ENCODE measurements at places on chromosomes 12 and 14.

DNA sequence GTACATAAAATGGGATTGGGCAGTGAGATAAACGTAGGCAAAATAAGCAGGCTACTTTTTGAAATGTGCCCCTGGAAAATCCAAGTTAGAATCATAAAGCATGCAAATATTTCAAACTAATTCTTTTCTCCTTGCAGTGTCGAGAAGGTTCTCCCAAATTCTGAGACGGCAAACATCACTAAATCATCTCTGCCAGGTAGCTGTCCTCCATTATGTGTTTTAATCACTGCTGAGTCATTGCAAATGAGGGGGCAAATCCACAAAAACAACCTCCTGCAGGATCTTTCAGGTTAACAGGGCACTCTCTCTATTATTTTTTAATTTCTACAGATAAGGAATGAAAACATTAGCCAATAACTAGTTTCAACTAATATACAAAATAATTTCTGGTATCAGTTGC lies 63.2 kb upstream of the RIC8B start:
- peaks cover 5% of the 10 kb centered on the region for H3K27me3 ChIP-seq
- no peak overlapping the region for H3K27ac ChIP-seq
- no peak for DNase-seq
- no peaks in the 10 kb centered on the region for H3K4me1 ChIP-seq

DNA sequence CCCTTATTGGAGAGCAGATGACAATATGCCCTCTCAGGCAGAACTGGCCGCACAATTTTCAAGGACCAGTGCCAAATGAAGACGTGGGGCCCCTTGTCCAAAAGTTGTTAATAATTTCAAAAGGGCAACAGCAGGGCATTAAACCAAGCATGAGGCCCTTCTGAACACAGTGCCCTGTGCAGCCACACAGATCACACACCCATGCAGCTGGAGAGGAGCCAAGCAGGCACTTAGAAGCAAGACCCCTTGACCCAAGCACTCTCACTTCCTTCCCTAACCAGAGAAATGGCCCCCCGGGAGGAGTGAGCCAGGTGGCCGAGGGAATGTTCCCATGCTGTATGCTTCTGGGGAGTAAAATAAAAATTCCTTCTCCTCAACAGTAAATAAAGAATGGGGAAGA lies 114.0 kb upstream of the TMPO start:
- H3K4me1 ChIP-seq, result peaks cover 37% of the 10 kb centered on the region

GRCh38 chr12:93191956-93192355 lies 185.8 kb upstream of the NUDT4 start:
- H3K36me3 ChIP-seq, result no peaks in the 10 kb centered on the region
- no peaks in the 10 kb centered on the region for H3K4me1 ChIP-seq
- H3K27ac ChIP-seq, result no peak overlapping the region
- DNase-seq, result no peak
- H3K27me3 ChIP-seq, result no peaks in the 10 kb centered on the region

- no peak overlapping the region for H3K4me3 ChIP-seq
- no peaks in the 10 kb centered on the region for H3K36me3 ChIP-seq
- no peaks in the 10 kb centered on the region for H3K4me1 ChIP-seq
Measured at GRCh38 chr14:42140001-42140400, 533.3 kb downstream of the LRFN5 start.

DNA sequence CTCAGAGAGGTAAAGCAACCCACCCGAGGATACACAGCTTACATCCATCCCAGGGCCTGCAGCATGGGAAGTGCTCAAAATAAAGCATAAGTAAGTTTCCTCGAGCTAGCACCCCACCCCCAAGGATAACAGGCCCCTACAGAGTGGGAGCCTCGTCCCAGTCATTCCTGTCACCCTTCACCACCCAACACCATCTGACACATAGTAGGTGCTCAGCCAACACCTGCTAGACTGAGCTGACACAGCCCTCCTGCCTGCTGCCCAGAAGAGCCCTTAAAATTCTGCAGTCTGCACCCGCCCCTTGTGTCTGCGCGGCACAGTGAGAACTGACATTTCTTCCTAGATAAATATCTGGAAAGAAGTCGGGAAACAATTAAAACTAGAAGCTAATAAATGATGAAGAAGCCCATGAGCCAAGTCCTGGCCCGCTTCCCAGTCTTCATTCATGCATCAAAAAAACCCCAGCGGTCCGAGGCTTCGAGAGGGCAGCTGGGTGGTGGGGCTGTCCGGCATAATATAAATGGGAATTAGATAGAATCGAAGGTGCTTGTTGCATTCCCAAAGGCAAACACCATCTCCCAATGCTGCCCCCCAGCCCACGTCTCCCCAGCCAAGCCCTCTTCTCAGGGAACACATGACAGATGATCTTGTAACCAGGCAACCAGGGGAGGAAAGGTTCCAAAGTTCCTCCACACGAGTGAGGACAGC lies 76.2 kb downstream of the BCL11B start:
- H3K4me1 ChIP-seq, result no peaks in the 10 kb centered on the region
- H3K4me3 ChIP-seq, result no peak overlapping the region
- H3K27ac ChIP-seq, result no peak overlapping the region
- no peaks in the 10 kb centered on the region for H3K36me3 ChIP-seq

- no peak overlapping the region for H3K27ac ChIP-seq
- no peak overlapping the region for H3K4me3 ChIP-seq
- H3K36me3 ChIP-seq, result no peaks in the 10 kb centered on the region
- H3K4me1 ChIP-seq, result peaks cover 3% of the 10 kb centered on the region
- no peaks in the 10 kb centered on the region for H3K27me3 ChIP-seq
Measured at GRCh38 chr12:24688601-24689000, 260.3 kb downstream of the BCAT1 start.

GRCh38 chr12:78530100-78530765 lies 334.3 kb upstream of the SYT1 start:
- H3K4me1 ChIP-seq, result no peaks in the 10 kb centered on the region
- no peak for DNase-seq
- H3K27ac ChIP-seq, result no peak overlapping the region
- H3K36me3 ChIP-seq, result no peaks in the 10 kb centered on the region
- H3K27me3 ChIP-seq, result peaks cover 5% of the 10 kb centered on the region

DNA sequence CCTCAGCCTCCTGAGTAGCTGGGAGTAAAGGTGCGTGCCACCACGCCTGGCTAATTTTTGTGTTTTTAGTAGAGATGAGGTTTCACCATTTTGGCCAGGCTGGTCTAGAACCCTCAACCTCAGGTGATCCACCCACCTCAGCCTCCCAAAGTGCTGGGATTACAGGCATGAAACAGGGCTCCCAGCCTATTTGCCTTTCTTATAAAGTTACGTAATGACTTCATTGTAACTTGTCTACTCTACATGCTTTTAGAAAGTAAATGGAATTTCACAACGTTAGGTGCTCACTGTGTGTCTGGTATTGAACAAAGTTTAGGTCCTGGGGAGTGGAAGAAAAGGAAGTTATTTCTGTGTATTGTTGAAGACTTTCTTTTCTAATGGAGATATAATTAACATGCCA lies 12.5 kb downstream of the CFAP251 start:
- H3K27me3 ChIP-seq, result no peaks in the 10 kb centered on the region
- H3K36me3 ChIP-seq, result no peaks in the 10 kb centered on the region
- no peak for DNase-seq
- peaks cover 14% of the 10 kb centered on the region for H3K4me1 ChIP-seq
- H3K4me3 ChIP-seq, result no peak overlapping the region

- no peaks in the 10 kb centered on the region for H3K4me1 ChIP-seq
- no peaks in the 10 kb centered on the region for H3K27me3 ChIP-seq
- DNase-seq, result no peak
- H3K36me3 ChIP-seq, result no peaks in the 10 kb centered on the region
- H3K4me3 ChIP-seq, result no peak overlapping the region
- no peak overlapping the region for H3K27ac ChIP-seq
Measured at GRCh38 chr12:51895378-51896135, 7.7 kb downstream of the ANKRD33 start.

DNA sequence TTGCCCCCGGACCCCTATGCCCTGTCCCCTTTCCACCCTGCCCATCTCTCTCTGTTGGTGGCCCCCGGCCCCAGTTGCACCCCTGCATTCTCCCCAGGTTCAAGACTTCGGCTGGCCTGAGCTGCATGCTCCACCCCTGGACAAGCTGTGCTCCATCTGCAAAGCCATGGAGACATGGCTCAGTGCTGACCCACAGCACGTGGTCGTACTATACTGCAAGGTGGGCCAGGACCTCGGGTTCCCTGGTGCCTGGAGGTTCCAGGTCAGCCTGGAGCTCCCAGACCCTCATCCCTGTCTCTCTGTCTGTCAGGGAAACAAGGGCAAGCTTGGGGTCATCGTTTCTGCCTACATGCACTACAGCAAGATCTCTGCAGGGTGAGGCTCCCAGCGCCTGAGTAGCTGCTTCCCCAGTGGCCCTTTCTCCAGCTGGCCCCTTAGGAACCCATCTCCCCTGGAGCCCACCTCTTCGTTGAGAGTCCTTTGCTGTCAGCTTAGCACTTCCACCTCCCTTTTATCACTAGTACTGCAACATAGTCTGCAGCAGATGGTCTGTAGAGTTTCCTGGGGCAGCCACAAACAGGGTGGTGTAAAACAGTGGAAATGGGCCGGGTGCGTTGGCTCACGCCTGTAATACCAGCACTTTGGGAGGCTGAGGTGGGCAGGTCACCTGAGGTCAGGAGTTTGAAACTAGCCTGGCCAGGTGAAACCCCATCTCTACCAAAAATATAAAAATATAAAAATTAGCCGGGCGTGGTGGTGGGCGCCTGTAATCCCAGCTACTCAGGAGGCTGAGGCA lies 5.8 kb downstream of the TNS2 start:
- no peak overlapping the region for H3K4me3 ChIP-seq
- H3K27me3 ChIP-seq, result no peaks in the 10 kb centered on the region
- DNase-seq, result no peak
- no peak overlapping the region for H3K27ac ChIP-seq
- peaks cover 6% of the 10 kb centered on the region for H3K4me1 ChIP-seq
- no peaks in the 10 kb centered on the region for H3K36me3 ChIP-seq

- H3K27me3 ChIP-seq, result no peaks in the 10 kb centered on the region
- no peaks in the 10 kb centered on the region for H3K36me3 ChIP-seq
- DNase-seq, result no peak
- H3K4me3 ChIP-seq, result no peak overlapping the region
- H3K27ac ChIP-seq, result no peak overlapping the region
Measured at GRCh38 chr12:83818881-83819280, 1093.7 kb downstream of the SLC6A15 start.

DNA sequence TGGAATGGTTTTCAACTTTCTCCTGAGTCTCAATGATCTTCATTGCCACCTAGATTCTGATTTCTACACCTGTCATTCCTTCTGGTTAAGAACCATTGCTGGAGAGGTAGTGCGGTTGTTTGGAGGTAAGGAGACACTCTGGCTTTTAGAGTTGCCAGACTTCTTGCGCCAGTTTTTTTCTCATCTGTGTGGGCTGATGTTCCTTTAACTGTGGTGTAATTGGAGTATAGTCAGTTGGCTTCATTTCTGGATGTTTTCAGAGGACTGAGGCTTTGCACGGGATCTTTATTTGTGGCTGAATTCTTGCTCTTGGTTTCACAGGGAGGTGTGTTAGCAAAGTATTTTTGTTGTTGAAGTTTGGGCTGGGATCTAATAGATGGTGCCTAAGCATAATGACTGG lies 5.7 kb upstream of the CLEC4D start:
- no peak for DNase-seq
- H3K36me3 ChIP-seq, result no peaks in the 10 kb centered on the region
- no peak overlapping the region for H3K4me3 ChIP-seq
- H3K27me3 ChIP-seq, result no peaks in the 10 kb centered on the region
- no peak overlapping the region for H3K27ac ChIP-seq
- H3K4me1 ChIP-seq, result peaks cover 11% of the 10 kb centered on the region

DNA sequence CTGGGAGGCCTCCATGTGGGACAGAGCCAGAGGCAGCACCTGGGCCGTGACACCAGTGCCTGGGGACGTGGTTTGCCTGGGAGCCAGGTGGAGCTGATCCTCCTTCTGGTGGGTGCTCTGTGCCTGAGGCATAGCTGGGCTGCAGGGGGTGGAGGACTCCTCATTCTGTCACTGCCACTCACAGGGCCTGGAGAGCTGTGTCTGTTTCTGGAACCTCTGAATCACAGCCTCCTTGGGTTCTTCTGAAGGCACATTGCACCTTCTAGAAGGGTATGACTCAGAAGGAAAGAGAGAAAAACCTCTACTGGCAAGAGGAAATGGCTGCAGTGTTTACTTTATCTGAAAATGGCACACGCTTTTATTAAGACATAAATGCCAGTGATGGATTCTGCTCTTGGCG lies 659.8 kb downstream of the VRK1 start:
- H3K4me3 ChIP-seq, result no peak overlapping the region
- peaks cover 3% of the 10 kb centered on the region for H3K27me3 ChIP-seq
- no peaks in the 10 kb centered on the region for H3K36me3 ChIP-seq
- H3K4me1 ChIP-seq, result peaks cover 26% of the 10 kb centered on the region
- no peak overlapping the region for H3K27ac ChIP-seq
- DNase-seq, result peak; percentile 7

DNA sequence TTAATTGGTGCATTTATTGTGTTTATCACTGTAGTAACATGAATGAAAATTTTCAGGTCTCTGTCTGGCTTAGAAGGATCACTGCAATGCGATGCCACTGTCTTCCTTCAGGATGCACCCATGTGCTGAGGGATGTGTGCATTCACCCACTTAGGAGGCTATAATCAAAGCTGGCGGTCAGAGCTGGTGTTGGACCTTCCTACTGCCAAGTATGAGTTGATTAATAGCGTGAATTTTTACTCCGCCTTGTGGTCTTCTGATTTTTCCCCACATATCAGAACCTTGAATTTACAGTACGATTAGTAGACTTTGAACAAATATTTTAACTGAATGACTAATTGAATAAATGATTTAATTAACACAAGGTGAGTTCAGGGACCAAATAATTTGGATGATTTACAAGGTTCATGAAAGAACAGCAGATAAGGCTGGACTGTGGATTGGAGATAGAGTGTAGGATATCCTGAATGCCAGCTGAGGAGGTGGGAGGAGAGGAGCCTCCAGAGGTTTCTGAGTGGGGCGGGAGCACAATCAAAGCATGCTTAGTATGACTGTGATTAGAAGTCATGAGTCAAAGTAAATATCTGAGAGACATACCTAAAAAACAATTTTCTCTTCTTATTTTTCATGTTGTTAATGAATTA lies 50.1 kb downstream of the RERG start:
- H3K36me3 ChIP-seq, result no peaks in the 10 kb centered on the region
- no peaks in the 10 kb centered on the region for H3K4me1 ChIP-seq
- no peak for DNase-seq
- no peak overlapping the region for H3K4me3 ChIP-seq
- H3K27me3 ChIP-seq, result no peaks in the 10 kb centered on the region

DNA sequence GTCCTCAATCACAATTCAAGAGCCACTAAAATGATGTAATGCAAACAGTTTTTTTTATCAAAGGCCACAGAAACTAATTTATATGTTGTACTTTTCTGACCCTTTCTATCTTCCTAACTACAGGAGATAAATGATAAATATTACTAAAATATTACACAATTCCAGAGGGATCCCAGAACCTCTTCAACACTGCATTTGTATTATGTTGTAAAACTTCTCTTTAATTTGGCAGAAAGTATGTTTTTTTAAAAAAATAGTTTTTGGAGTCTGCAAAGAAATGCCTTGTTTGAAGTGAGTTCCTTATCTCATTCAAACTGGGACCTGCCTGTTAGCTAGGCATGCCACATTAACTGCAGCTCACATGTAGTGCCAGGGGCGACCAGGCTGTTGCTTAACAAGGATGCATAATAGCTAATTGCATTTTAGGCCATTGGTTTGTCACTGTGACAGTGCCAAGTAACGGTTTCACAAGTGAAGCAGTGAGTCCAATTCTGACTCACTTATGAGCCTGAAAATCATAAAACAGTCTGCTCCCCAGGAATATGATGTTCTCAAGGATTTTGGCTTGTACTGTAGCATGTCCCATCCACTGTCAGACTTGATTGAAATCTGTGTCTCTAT lies 266.9 kb downstream of the KTN1 start:
- H3K4me1 ChIP-seq, result no peaks in the 10 kb centered on the region
- no peak overlapping the region for H3K27ac ChIP-seq
- no peaks in the 10 kb centered on the region for H3K36me3 ChIP-seq
- H3K27me3 ChIP-seq, result no peaks in the 10 kb centered on the region
- DNase-seq, result peak; percentile 9

GRCh38 chr14:63203618-63204406 lies 431 bp upstream of the RHOJ start:
- peak; percentile 25 for DNase-seq
- peaks cover 7% of the 10 kb centered on the region for H3K4me1 ChIP-seq
- H3K27ac ChIP-seq, result no peak overlapping the region
- no peaks in the 10 kb centered on the region for H3K27me3 ChIP-seq

Measured in common myeloid progenitor, CD34-positive (primary cell).